ENCODE measurements at places on chromosomes 6 and 20.
A peak's percentile ranks its signal among the peaks of the same experiment; 100 is the strongest.

DNA sequence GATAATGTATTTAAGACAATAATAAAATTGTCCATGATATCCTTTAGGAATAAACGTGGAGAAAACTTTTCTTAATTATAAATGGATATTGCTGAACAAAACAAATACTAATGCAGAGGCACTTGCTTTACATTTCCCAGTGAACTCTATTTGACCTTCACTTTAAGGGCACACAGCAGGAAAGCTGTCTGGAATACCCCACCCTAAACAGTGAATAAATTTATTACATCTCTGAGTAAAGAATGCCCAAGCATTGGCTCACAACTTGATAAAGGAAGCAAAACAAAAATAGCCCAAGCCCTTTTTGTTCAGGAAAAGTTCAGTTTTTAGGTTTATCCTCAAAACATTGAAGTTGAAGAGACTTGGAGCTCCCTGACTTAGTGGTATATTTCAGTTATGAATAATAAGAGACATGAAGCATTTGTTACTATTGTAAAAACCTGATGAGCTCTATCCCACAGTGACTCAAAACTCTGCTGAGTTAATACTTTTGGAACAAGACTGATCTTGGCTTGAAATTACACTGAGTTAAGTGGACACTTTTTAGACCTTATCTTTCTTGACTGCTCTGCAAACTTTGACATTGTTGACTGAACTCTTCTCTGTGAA is 353.9 kb downstream of the BCKDHB start:
- peak; percentile 64 for DNase-seq

GRCh38 chr6:117547688-117548621 is 54.4 kb downstream of the GOPC start:
- DNase-seq, result no peak

GRCh38 chr20:62051144-62051543 is 14.5 kb downstream of the TAF4 start:
- no peak for DNase-seq

- DNase-seq, result peak; percentile 75
Measured at GRCh38 chr20:3843490-3843889, 3.1 kb upstream of the MAVS start.

- DNase-seq, result no peak
Measured at GRCh38 chr6:129544892-129545612, 164.9 kb downstream of the ARHGAP18 start.

GRCh38 chr6:16437095-16437494 is 198.7 kb downstream of the GMPR start:
- DNase-seq, result no peak

GRCh38 chr20:51094221-51094620 is 71.3 kb upstream of the KCNG1 start:
- DNase-seq, result peak; percentile 23
